ENCODE measurements at places on chromosomes 2 and 18. TPM values are rescaled to one million over a fixed set of nuclear protein-coding genes. Genes with fewer than 3 reads are reported as not detected.

DNA sequence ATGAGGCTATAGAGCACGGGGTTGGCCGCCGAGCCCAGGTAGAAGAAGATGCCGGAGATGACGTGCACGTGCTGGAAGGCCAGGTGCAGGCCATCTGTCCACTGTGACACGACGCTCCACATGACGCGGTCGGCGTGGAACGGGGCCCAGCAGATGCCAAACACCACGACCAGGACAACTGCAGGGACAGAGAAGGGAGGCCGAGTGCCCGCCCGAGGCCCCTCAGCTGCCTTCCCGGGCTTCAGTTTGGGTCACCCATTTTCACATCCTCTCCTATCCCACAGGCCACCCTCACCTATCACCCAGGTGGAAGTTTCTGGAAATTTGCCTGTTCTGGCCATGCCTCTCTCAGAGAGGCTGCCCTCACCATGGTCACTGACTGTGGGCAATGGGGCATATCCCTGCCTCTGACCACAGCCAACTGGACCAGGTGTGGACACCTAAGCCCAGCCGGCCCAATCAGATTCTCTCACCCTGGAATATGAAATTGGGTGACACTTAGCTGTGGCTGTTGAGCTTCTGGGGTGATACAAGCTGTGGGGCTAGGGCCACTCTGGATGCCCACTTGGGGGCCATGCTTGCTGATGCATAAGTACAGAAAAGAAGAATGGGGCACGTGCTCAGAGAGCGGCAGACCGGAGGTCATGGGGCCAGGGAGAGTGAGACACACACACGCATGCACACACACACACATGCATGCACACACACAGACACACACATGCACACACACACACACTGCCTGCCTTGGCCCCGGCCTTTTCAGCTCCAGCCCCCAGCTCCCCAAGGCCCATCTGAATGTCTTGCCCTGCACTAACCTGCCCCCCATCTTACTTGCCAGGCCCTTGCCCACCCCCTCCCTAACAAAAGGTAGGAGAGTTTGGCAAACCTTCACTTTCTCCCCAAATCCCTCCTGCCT, 4.7 kb downstream of the NMUR1 start:
- no peak for DNase-seq

- no peak for DNase-seq
Observed at GRCh38 chr2:218003981-218004419, 1.2 kb upstream of the TNS1 start.

DNA sequence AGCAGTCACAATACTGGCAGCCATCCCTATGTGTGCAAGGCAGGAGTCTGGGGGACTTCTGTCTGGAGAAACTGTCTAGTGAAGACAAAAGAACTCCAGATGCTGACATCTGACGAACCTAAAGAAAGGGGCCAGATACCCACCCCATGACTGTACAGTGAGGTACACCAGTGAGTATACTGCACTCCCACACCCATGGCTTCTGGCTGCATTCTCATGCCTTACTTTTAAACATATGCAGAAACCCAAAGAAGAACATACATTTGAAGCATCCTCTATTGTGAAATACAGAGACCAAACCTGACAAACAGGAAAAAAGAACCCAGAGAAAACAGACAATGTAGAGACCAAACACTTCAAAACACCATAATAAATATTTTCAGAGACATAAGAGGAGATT, 102.2 kb downstream of the ACTR3 start:
- DNase-seq: no peak

- no peak for DNase-seq
Observed at GRCh38 chr2:127423478-127423843, 5.2 kb downstream of the PROC start.

DNA sequence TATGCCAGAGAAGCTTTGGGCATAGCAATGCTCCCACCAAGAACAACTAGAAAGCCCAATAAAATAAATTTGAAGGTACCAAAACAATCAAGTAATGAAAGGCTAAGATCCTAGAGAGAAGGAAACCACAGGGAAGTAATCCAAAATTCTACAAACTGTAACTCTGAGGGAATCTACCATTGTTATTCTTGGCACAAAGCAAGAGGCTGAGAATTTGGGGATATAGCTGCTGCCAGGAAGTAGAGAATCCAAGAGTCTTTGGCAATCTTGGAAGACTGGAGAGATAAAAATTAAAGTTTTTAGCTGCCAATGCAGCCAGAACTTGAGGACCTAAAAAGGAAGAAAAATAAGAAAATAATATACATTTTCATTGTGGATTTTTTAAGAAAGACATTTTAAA, 68.5 kb downstream of the PIGN start:
- no peak for DNase-seq

DNA sequence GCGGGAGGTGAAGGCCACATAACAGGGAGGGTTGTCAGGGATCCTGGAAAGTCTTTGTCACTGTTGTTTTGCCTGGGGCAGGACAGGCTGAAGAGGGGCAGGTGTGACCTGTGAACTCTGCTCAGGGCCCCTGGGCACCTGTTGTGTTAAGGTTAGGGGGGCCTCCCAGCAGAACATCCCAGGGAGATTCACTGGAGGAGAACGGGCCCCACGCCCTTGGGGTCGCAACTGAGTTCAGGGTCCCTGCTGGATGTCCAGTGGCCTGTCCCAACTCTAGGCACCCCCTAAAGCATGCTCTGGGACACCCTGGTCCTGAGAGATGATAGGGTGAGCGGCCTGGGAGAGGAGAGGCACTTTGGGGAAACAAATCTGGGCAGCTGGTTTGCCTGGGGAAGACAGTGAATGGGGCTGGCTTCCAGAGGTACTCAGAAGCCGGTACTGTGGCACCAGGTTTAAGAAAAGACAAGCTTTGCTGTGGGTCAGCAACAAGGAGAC, 22.9 kb downstream of the GPR35 start:
- no peak for DNase-seq

- no peak for DNase-seq
Observed at GRCh38 chr2:226247289-226248275, 552.0 kb downstream of the IRS1 start.

GRCh38 chr2:6881046-6881445, 3.5 kb downstream of the RSAD2 start:
- no peak for DNase-seq

DNA sequence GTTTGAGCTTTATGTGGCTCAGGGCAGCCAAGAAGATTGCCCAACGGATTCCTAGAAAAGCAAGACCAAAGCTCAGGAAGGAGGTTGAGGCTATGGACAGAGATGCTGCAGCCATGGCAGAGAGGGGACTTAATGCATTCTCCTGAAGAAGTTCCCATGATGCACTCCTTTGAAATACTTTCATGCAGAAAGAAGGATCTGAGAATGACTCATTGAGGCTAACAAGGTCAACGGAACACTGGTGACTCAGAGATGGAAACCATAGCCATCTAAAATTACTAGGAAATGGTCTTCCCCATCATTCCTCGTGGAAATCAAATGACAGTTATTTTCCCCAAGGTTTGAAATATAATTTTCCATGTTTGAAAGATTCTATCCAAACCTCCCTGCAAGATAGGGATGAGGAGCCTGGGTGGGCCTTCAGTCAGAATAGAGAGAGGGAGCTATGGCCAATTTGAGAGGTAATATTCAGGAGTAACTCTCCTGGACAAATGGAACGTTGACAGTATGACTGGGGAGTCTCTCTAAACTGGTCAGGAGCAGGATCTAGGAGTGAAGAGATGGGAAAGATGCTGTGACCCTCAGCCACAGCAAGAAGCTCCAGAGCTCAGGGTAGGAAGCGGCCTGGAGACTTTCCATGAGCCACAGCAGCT, 63.0 kb downstream of the REEP1 start:
- DNase-seq: no peak

GRCh38 chr2:44247924-44248323, 27.4 kb upstream of the SLC3A1 start:
- no peak for DNase-seq

DNA sequence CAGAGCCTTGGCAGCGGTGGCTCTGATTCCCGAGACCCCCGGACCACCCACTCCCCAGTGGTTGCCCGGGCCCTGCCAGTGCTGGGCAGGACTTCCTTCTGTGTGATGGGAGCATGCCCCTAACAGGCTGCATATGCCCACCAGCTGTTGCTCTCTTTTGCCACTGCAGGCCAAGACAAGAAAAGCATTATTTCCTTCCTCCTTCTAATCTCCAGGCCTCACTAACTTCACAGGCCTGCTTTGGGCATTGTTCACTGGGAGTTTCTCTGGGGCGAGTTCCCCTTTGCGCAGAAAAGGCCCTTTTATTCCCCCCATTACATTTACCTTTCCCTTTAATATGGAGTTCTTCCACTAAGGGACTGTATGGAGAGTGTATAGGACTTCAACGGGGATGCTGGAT, 249.1 kb upstream of the SIX2 start:
- no peak for DNase-seq

DNA sequence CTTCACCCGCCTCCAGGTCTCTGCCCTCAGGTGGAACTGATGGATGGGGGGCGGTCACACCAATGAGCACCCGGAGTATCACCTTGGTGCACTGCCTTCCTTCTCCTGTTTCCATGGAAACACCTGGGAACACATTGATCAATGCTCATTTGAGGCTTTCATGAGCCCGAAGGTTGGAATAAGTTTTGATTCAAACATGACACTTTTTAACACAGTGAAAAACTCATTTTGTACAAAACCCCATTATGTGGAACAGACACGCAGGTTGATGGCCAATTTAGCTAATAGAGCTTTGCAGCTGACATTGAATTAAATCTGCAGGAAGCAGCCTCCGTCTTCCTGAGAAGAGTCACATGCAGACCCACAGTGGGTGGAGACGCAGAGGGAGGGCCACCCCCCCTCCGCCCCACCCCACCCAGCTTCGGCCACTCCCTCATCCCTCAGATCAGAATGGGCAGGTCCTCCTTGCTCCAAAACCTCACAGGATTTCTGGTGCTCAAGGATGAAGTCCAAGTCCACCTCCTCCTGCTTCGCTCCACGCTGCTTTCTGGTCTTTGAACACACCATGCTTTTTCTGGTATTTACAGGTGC, 96.0 kb upstream of the MYCN start:
- no peak for DNase-seq

GRCh38 chr2:162833345-162833744, 5.2 kb downstream of the KCNH7 start:
- no peak for DNase-seq

The PAX8 gene
- total RNA-seq: 1.2 TPM

The MERTK gene
- 1.2 TPM for total RNA-seq

The CCDC74A gene
- total RNA-seq: 1.4 TPM

The STPG4 gene
- not detected for total RNA-seq
